ENCODE measurements at places on chromosomes 3 and 15.
A peak's percentile ranks its signal among the peaks of the same experiment; 100 is the strongest.

DNA sequence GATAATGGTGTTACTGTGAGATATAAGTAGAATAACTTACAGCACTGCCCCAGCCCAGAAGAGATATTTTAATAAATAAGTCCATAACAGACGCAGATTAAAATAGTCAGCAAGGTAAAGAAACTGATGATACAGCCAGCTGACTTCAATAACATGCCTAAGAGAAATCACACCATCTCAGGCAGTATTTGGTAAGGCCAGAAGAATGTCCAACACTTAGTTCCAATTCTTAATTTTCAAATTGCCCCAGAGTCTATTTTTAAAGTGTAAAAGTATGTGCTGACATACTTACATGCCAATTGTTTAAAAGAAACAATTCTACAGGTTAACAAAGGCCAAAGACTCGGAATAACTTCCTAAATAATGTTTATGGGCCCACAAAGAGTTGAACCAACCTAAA, 1.6 kb downstream of the GNB4 start:
- DNase-seq, result no peak

DNA sequence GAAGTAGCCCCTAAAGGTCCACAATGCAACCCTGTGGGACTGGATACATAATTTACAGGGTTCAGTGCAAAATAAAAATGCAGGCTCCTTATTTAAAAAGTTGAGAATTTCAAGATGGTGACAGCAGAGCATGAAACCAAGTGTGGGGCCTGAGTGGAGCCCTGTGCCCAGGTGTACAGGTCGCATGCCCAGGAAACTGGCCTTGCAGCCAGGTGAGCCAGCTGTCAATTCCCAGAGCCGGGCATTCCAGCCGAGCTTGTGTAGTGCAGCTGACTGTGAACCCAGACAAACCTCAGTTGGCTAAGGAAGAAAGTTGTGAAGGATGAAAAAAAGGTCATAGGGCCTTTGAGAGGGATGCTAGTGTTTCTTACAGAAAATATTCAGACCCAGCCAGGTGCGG, 27.6 kb downstream of the POPDC2 start:
- no peak for DNase-seq

- no peak for DNase-seq
Measured at GRCh38 chr3:157405457-157405856, 31.2 kb upstream of the PTX3 start.

- no peak for DNase-seq
Measured at GRCh38 chr3:139265131-139266016, 78.4 kb upstream of the MRPS22 start.

- peak; percentile 42 for DNase-seq
Measured at GRCh38 chr15:43268111-43269105, 1.7 kb upstream of the TGM5 start.

DNA sequence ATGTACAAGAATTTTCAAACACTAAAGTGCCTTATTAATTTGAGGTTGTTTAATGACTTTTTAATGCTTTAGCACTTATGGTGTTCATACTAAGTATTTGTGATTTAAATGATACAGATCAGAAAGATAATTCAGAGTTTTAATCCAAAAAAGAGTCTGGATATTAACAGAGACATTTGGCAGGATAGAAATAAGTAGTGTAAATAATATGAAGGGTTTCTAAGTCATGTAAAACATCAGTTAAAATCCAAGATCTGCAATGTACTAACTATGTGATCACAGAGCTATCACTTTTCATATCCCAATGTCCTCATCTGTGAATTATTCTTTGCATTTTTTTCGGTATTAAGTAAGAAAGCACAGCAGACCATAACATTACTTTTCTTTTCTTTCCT, 62.9 kb downstream of the CD200 start:
- no peak for DNase-seq

DNA sequence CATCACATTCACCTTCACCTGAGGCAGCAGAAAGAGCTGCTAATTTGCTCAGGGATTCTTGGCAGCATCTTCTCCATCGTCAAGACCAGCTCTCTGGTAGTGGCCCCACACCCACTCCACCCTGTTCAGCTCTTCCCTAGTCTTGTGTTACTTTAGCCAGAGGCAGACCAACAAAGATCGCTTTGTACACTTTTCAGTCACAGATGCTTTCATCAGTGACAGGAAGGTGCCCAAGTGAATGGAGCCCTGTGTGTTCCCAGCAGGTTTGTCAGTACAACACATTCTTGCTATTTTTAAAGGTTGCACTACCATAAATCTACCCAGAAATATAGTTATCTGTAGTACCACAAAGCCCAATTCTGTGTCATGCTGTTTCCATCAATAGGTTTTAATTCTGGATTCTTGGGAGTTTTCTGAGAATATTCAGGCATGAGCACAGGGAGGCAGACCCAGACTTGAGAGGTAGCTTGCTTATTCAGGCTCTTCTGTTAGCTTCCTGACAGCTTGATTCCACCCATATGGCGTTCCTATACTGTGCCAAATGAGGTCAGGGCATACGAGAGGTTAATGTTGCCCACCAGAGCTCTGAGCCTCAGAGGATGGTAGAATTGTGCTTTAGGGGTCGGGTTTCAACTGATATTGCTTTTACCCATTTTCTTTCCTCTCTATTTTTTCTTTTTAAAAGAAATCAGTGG, 109.8 kb upstream of the MANF start:
- DNase-seq, result no peak

DNA sequence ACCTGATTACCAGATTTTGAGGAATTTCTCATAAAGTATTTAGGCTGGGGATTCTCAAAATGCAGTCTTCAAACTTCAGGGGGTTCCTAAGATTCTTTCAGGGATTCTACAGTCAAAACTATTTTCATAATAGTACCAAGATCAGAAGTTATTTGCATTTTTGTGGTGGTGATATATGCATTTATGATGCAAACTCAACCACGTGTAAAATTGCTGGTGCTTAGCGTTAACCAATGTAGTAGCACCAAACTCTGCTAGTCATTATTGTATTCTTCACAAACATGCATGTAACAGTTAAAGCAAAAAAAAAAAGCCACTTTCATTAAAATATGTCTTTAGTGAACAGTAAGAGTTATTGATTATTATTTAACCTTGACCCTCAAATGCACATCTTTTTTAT, 274.9 kb upstream of the DNAJC19 start:
- no peak for DNase-seq

GRCh38 chr3:165491487-165491886, 295.3 kb upstream of the SLITRK3 start:
- DNase-seq, result peak; percentile 5

DNA sequence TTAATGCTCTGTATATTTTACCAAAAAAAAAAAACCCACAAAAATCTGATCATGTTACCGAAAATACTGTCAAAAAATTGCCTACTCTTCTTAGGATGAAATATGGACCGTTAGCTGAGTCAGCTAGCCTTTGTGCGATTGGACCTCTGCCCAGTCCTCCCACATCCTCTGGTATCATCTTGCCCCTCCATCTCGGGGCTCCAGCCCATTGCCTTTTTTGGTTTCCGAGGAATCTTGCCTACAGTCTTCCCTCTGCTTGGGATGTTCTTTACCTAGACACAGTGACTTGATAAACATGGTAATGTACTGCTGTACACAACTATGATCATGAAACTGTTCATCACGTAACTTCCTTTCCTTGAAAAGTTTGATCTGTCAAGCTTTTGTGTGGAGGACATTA, 371.4 kb downstream of the SV2B start:
- no peak for DNase-seq

GRCh38 chr15:94875550-94875949, 644.2 kb downstream of the MCTP2 start:
- DNase-seq, result no peak

DNA sequence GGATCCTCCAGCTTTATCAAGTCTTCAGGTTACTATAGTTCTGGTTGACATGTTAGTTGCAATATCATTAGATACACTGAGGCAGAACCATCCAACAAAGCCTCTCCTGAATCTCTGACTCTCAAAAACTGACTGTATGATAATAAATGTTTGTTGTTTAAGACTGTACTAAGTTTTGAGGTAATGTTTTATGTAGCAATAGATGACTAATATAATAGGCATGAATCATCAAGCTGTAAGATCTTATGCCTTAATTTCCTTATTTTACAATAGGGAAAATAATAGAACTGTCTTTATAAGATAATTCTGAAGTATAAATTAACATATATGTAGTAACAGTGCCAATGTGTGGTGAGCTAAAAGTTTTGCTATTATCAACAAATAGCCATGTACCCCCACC, 88.9 kb upstream of the TBC1D5 start:
- DNase-seq, result no peak

DNA sequence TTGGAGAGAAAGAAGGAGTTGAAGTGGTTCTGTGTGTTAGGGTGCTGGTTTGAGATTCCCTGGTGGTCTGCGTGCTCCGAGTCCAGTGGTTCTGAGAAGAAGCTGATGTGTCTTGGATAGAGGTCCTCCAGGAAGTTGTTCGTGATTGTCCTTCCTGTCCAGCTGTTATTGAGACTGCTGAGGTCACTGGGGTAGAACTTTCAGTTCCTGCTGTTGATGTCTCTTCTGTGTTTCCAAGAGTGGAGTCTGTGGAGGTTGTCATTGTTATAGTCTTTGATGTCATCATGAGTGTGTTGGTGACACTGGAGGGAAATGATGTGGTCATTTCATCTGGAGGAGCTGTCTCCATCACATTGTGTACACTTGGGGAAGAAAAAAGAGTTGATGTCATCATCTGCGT, 20.8 kb downstream of the MUC4 start:
- no peak for DNase-seq

DNA sequence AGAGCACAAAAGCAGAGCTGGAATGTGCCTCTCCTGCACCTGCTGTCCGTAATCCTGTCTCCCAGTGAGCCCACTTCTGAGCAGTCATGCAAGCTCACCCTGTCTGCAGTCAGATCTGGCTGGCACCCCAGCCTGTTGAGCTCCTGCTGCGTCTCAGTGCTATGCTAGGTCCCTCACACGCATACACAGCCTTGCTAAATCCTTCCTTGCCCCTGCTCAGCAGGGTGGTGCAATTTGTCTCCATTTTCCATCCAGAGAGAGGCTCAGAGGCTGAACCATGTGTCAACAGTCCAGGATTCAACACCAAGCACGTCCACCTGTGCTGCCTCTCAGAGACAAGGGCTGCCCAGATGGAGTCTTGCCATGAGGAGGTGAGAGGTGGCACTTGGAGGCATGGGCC, 11.0 kb downstream of the POMGNT2 start:
- no peak for DNase-seq

DNA sequence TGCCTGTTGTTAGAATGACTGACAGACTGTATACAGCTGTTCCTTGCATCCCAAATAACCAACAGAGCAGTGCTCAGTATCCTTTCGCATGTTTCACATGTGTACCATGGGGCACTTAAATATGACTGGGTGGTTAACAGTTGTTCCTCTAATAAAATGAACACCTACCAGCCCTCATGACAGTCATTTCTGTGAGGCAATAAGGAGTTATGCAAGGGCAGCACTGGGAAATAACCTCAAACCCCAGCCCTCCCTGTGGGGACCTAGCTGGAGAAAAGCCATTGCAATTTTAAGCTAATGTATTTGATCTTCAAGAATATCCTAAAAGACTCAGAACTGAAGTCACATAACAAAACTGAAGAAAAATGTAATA, 7.3 kb downstream of the RFT1 start:
- no peak for DNase-seq

- DNase-seq, result no peak
Measured at GRCh38 chr3:170660139-170660538, 74.3 kb upstream of the SLC7A14 start.

DNA sequence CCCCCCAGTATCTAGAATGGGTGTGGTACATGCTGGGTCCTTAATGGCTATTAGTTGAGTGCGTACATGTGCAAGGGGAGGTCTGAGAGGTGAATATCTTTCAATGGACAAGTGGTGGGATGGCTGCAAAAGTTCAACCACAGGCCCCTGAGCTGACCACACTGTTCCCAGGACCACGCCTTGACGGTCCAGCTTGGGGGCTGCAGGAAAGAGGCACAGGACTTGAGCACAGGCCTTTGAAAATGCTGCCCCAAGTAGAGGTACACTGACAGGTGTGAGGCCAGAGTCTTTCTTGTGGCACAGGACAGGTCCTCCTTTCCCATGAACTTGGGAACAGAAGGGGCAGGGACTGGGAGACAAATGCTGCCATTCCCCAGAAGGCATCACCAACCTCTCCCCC, 24.0 kb downstream of the AMOTL2 start:
- DNase-seq, result no peak

GRCh38 chr3:119809249-119810017, 27.5 kb downstream of the NR1I2 start:
- DNase-seq, result no peak

DNA sequence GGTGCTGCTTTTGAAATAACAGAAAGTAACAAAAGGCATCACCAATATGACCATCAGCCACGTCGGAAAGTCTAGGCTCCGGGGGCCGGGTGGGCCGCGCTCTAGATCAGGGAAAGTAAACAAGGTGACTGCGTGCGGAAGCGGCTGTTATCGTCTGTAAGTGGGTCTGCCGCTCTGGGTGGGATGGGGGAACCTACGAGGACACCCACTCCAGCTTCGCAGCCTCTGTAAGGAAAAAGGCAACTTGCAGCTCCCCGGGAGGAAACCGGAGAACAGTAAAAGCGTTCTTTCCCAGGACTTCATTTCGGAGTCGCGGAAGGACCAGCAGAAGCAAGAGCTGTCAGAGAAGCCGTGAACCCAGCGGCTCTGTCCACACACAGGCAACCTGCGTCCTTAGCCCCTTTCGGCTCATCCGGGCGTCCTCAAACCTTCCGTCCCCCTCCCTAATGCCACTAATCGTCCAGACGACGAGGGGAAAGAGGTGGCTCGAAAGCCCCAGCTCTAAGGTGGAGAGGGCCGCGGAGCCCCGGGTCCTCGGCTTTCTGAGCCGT, 461 bp downstream of the XRN1 start:
- DNase-seq, result peak; percentile 56

- no peak for DNase-seq
Measured at GRCh38 chr15:84714821-84715220, 1.1 kb downstream of the SEC11A start.

DNA sequence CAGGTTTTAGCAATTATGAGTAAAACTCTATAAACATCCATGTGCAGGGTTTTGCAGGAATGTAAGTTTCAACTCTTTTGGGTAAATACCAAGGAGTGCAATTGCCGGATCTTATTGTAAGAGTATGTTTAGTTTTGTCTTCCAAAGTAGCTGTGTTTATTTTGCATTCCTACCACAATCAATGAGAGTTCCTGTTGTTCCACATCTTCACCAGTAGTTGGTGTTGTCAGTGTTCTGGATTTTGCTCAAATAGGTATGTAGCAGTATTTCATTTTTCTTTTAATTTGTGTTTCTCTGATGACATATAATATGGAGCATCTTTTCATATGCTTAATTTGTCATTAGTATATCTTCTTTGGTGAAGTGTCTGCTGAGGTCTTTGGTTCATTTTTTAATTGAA, 185.1 kb upstream of the GALNT15 start:
- no peak for DNase-seq
